ENCODE measurements at places on chromosomes 4 and X. TPM values are rescaled to one million over a fixed set of nuclear protein-coding genes. Genes with fewer than 3 reads are reported as not detected.

Gene KLHL13
- polyA plus RNA-seq: 3.4 TPM

- DNase-seq: no peak
Measured at GRCh38 chrX:136262243-136262642, 11.0 kb upstream of the MAP7D3 start.

- no peak for DNase-seq
Measured at GRCh38 chr4:99104153-99104552, 15.6 kb upstream of the ADH5 start.

GRCh38 chr4:14111730-14112181, 484.2 kb upstream of the BOD1L1 start:
- DNase-seq: no peak

Data from right lung (tissue), 10 donors.